Renal cortex interstitium (tissue), 15 donors: ENCODE measurements at places on chromosomes 3 and 15. TPM values are rescaled to one million over a fixed set of nuclear protein-coding genes. Genes with fewer than 3 reads are reported as not detected.

RTP1 gene
- polyA plus RNA-seq, result not detected

AZI2 gene
- polyA plus RNA-seq, result 89.0 TPM

LRTM1 gene
- polyA plus RNA-seq, result not detected

CCR4 gene
- 0.27 TPM for polyA plus RNA-seq

SCAANT1 gene
- polyA plus RNA-seq, result 0.89 TPM

SCN5A gene
- 0.82 TPM for polyA plus RNA-seq

FAM3D gene
- polyA plus RNA-seq, result 0.44 TPM

ZPLD1 gene
- 0.74 TPM for polyA plus RNA-seq

RARB gene
- polyA plus RNA-seq, result 48.3 TPM

ALDH1A3 gene
- polyA plus RNA-seq, result 5.2 TPM

TLR9 gene
- 0.09 TPM for polyA plus RNA-seq

APOD gene
- 8.2 TPM for polyA plus RNA-seq

GABRR3 gene
- polyA plus RNA-seq, result 0.03 TPM

ANKDD1A gene
- polyA plus RNA-seq, result 5.3 TPM

RHOV gene
- 1.4 TPM for polyA plus RNA-seq

OIP5 gene
- 10.5 TPM for polyA plus RNA-seq
